ENCODE measurements at places on chromosomes 7 and 10.

- DNase-seq = no peak
These were observed 13.8 kb downstream of the HSPA12A start for GRCh38 chr10:116728526-116729096.

GRCh38 chr7:16420649-16421332, 547 bp downstream of the CRPPA start:
- DNase-seq = peak; percentile 54

DNA sequence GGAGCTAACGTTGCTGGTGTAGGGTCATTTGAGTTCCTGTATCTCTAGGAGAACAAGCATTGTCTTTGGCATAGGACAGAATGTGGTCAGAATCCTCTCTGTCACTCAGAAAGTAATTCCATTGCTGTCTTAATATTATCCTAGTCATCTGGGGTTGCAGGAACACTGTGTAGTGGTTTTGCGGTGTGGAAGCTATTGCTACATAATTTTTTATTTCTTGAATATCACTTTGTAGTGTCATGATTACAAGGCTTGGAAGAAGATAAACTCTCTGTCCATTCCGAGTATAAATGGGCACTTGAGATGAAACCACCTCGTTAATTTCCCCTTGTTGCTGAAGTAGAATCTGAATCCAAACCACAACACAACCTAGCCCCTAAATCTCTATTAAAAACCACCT, 919.2 kb downstream of the LRMDA start:
- no peak for DNase-seq

GRCh38 chr7:31051598-31052486, at the start of gene ADCYAP1R1:
TSS of gene ADCYAP1R1 (plus strand) at chr7:31052308. CDS start at chr7:31063265, 10,957 bp downstream.
- no peak for DNase-seq

DNA sequence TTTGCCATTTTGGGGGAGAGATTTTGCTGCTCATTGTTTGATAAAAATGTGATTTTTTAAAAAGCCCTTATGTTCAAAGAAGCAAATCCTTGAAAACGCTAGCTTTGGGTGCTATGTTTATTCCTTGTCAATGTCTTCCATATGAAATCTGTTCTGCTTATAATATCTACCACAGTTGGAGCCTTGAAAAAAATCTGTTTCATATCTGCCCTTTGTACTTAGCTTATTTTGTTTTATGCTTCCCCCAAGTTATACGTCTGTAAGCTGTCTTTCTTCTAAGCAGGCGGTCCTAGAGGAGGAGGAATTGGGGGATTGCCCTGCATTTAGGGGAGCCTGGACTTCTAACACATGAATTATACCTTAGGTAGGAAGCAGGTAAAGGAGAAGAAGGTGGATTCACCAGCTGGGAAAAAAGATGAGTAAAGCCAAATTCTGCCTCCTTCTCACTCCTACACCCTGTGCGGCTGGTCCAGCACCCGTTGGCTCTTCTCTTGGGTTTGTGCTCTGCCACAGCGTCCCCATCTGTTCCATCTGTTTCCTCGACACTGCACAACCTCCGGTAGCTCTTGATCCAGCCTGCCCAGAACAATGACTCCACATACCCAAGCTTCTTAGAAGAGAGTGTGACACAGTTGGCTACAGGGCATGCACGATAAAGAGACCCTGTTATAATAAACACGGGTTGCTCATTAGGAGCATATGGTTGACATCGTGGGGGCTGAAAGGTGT, 31.9 kb upstream of the NEUROD6 start:
- no peak for DNase-seq

- DNase-seq = no peak
These were observed 3.0 kb downstream of the LRWD1 start for GRCh38 chr7:102467581-102468477.

- DNase-seq = peak; percentile 82
These were observed 521 bp upstream of the NYAP1 start for GRCh38 chr7:100483090-100483721.

- no peak for DNase-seq
These were observed 92.4 kb downstream of the CTTNBP2 start for GRCh38 chr7:117780832-117781231.

- no peak for DNase-seq
These were observed 294.3 kb downstream of the CTNNA3 start for GRCh38 chr10:67401711-67402110.

- no peak for DNase-seq
These were observed 42.2 kb upstream of the A1CF start for GRCh38 chr10:50927522-50928189.

DNA sequence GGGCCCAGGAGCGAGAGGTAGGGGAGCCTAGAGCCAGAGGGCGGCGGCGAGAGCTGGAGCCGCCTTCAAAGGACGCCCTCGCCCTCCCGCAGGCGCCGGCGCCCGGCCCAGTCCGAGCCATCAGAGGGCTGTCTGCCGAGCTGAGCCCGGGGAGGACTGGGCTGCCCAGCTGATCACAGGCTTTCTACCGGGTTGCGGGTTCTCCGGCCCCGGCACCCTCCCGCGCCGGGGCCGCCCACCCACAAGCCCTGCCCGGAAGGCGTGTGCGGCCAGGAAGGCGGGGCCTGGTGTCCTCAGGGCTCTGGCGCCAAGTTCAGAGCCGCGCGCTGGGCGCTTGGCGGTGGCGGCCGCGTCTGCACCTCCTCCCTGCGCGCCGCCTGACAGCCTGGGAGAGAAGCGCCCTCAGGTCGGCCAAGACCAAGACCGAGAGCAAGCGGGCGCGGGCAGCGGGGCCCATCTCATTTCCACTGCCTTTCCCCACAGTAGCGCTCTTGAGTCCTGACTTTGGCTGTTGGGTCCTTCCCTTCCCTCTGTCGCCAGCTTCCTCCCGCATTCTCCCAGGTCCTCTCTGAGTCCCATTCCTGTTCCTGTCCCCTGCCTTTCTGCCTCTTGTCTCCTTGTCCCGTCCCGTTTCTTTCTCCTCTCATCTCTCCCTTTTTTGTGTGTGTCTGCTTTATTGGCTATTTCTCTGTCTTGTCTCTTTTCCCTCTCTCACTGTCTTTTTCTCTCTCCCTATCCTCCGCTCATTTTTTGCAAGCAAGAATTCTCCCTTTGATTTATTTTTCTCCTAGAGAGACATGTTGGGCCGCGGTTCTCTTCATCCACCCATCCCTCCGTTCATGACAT, 60.6 kb upstream of the MSMB start:
- peak; percentile 42 for DNase-seq

GRCh38 chr7:128108641-128109423, 77.6 kb upstream of the LRRC4 start:
- no peak for DNase-seq

DNA sequence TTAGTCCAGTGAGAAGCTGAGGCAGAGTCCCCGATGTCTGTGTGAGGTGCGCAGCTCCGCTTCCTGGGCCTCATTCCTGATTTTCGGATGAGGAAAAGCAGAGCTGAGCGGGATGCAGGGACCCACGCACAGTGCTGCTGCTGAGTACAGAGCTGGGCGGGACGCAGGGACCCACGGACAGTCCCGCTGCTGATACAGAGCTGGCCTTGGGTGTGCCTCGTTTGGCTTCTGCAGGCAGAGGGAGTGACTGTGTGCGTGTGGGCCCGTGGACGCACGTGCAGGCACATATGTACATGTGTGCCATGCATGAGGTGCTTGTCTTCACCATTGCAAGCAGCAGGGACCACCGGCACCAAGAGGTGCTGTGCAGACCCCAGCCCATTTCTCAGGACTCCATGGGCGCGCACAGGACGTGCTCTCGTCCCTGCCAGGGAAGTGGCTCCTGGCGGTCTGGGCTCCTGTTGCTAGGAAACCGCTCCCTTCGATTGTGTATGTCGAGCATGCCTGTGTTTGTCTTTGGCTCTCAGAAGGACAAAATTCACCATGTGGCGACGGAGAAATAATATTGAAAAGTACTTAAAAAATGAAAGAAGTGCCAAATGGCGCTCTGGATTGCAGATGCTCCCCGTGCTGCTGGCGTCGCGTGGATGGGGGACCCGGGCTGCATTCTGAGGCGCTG, 303.8 kb upstream of the MKI67 start:
- no peak for DNase-seq

GRCh38 chr7:133550811-133551210, 297.9 kb downstream of the EXOC4 start:
- DNase-seq = no peak

DNA sequence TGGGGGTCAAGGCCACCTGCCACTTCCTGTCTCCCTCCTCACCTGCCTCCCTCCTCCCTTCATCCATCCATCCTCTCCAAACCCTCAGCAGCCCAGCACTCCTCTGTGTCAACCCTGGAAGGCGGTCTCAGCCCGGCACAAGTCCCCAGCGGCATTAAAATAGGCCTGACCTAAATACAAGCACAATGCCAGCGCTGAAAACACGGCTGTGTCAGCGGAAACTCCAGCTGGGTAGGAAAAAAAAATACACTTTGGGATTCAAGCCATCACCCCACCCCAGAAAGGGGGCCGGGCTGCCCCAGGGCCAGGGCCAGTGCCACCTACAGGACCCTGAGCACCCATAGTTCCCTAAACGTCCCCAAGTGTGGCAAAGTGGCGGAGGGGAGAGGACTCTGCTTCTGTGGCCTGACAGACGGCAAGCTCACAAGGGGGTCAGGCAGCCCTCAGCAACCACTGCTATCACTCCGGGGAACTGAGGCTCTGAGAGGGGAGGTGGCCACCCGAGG, 22.7 kb upstream of the GTF2IRD1 start:
- no peak for DNase-seq

DNA sequence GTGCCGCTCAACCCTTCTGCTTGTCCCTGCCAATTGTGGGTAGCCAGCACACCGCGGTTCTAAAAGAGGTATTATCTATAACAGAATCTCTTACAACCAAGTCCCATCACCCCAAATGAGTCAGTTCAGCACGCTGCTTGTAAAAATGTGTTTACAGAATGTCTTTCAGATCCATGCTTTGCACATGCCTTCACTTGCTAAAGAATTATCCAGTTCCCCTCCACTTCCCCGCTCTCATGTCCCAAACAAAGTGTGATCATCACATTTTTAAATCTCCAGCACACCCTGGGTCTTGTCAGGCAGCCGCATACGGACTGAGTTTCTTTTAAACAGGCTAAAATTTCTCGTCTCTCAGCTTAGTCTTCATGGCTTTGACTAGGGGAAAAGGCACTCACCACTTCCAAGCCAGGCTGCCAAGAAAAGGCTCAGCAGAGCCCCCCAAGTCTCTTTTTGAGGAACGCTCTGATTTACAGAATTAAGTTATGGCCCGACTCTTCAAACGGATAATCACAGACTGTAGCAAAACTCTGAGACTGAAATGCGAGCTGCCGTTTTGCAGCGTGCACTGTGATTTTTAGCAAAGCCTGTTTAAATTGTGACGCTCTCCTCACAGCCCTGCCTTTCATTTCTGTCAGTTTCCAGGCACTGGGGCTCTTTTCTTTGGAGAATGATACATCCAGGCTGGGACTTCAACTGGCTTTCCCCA, 29.8 kb upstream of the FGFR2 start:
- DNase-seq = no peak

DNA sequence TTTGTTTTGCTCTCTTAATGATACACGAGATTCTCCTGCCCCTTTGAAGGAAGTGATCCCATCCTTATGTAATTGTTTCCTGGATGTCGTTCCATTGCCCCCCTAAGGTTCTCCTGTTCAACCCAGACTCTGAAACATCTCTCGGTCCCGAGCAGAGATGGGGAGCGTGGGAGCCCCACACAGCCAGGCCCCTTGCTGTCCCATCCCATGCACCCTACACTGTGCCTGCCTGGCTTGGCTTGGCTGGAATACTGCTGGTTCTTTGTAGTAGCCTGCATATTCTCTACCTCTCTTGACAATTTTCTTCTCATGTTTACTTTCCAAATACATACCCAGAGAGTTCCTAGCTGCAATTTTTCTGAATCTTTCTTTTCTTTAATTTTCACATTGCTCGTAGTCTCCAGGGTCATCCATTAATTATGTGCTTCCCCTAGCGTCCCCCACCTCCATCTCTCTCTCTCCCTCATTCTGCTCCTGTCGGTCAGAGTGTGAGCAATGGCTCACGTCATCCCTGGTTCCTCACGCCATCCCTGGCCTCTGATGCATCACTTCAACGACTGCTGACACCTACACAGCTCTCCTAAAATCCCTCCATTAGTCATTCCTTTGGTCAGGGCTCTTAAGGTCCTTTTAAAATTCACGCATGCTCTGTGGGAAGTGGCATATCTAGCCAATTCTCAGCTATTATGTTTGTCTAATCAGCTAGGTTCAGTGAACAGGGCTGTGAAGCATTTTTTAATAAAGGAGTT, 32.5 kb upstream of the GPR158 start:
- DNase-seq = no peak

DNA sequence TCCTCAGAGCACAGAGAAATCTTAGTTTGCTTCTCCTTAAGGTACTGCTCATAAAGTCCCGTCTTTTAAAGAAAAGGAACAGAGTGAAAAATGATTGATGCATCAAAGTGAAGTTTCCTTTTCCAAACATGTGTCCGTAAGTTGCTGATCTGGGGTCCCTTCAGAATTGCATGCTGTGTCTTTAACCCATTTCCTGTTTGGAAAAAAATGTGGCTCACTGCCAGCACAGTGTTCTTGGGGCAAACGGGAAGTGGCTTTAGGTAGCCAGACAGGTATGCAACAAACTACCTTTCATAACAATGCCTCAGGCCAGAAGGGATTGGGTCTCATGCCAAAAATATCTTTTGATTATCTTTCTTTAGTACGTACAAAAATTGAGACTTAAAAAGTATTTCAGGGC, 50.9 kb downstream of the TFAM start:
- no peak for DNase-seq

DNA sequence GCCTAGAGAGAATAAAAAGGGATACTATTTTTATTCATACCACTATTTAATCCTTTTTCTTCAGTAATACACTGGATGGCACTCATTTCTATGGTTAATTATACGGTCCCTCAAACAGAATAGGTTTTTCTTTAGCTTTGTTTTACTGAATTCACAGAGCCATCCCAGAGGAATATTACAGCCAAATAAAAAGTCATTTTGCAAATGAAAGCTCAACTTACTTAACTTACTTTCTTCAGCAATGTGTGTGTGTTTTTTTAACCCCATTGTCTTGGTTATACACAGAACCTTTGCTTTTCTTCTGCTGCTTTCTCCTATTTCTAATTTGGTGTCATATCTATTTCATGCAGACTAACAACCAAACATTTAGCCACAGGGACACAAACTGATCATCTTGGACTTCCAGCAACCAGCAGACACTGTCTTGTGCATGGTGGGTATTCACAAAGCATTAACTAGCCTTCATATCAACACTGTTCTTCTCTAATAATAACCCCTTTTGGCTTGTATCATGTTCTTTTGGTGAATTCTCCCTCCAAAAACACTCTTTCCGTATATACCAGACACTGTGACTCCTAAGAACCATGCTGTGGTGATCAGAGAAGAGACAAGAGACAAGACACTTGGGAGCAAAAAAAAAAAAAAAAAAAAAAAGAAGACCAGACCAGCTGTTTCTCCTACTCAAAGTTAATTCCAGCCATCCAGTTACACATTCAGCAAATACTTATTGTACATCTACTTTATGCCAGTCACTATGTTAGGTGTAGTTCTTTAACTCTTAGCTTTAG, 40.4 kb downstream of the PIP4K2A start:
- no peak for DNase-seq

- no peak for DNase-seq
These were observed 195.1 kb downstream of the CCDC3 start for GRCh38 chr10:12806228-12807095.
